ENCODE measurements at places on chromosomes 1 and 21. TPM values are rescaled to one million over a fixed set of nuclear protein-coding genes. Genes with fewer than 3 reads are reported as not detected.

- H3K27me3 ChIP-seq: no peaks in the 10 kb centered on the region
- H3K4me3 ChIP-seq: no peak overlapping the region
- peaks cover 49% of the 10 kb centered on the region for H3K4me1 ChIP-seq
- no peak for DNase-seq
Measured at GRCh38 chr1:156487862-156488261, 12.7 kb downstream of the MEF2D start.

- no peak overlapping the region for H3K4me3 ChIP-seq
- no peaks in the 10 kb centered on the region for H3K27me3 ChIP-seq
- H3K27ac ChIP-seq: no peak overlapping the region
- no peak for DNase-seq
- H3K36me3 ChIP-seq: peaks cover 70% of the 10 kb centered on the region
Measured at GRCh38 chr1:19178734-19179398, 31.2 kb downstream of the UBR4 start.

DNA sequence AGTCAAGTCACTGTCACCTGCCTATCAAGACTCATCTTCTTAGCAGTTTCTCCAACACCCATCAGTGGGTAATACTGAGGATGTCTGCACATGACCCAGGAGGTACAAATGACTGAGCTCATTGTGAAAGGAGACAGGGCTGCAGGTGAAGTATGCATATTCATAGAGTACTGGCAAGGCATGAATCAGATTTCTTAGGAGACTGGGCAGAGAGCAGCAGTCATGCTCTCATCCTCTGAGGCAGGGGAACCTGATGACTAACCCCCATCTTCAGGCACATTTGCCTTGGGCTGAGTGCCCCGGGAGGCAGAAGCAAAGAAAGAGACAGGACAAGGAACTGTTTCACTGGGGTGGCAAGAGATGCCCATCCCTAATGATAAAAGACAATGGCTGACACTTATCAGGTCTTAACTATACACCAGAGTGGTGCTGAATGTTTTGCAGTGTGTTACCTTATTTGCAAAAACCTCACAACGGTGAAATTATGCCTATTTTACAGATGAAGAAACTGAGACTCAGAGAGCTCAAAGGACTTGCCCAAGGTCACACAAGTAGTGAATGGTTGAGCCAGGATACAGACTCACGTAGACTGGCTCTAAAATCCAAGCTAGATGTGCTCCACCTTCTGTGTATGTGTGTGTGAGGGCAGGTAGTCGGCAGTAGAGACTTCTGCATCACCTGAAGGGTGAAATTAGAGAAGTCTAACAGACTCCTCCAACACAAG is 9.2 kb upstream of the GRHL3 start:
- no peaks in the 10 kb centered on the region for H3K36me3 ChIP-seq
- no peak overlapping the region for H3K27ac ChIP-seq
- no peak for DNase-seq

GRCh38 chr1:160682983-160683865 is 28.4 kb downstream of the CD48 start:
- no peak overlapping the region for H3K27ac ChIP-seq
- H3K27me3 ChIP-seq: no peaks in the 10 kb centered on the region
- no peak for DNase-seq
- no peak overlapping the region for H3K4me3 ChIP-seq

Gene GBP1
- not detected for total RNA-seq

DNA sequence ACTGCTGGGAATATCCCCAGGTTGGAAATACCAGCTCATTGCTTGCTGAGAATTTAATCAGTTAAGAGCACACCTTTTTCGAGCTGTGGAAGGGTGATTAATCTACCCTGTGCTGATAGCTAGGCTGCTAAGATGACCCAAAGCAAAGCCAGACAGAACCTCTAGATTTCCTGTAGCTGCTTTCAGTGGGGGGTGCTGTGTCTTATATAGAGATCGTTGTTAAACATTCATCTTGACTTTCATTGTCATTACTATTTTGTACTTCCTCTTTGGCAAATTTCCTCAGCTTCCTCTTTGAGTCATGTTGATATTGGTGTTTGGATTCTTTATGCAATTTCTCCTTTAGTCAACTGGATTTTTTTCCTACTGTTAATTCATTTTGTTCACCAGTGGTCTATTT is 155.3 kb downstream of the DISC1 start:
- no peaks in the 10 kb centered on the region for H3K36me3 ChIP-seq
- no peak for DNase-seq
- no peaks in the 10 kb centered on the region for H3K27me3 ChIP-seq
- no peak overlapping the region for H3K27ac ChIP-seq
- no peak overlapping the region for H3K4me3 ChIP-seq

DNA sequence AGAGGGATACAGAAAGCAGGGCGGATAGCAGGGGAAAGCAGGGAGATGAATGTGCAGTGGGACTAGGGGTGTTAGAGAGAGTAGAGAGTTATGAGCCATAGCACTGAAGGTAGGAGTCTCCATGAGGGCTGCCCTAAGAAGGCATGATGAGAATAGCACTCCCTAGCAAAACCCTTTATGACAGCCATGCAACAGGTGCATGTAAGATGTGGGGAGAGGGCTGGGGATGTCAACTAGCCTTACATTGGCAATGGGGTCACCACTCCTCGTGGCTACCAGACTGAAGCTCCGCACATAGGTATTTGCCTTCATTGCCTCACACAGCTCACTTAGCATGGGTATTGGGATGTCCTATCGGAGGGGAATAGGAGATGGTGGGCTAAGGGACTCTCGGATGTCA is 4.6 kb downstream of the TMOD4 start:
- H3K27ac ChIP-seq: peak overlapping the region; percentile 13
- H3K36me3 ChIP-seq: peaks cover 18% of the 10 kb centered on the region
- H3K4me1 ChIP-seq: peaks cover 5% of the 10 kb centered on the region
- H3K4me3 ChIP-seq: no peak overlapping the region
- DNase-seq: no peak

DNA sequence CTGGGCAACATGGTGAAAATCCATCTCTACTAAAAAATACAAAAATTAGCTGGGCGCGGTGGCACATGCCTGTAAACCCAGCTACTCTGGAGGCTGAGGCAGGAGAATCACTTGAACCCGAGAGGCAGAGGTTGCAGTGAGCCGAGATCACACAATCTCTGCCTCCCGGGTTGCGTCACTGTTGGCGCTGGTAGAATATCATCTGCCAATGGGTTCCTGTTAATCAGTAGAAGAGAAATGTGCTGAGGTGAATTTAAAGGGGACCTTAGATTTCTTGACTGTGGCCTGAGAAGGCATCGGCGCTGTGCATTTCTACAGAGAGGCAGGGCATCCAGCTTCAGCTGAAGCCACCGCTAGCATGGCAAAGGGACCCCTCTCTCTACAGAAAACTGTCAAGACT is 68.0 kb downstream of the TGFB2 start:
- no peaks in the 10 kb centered on the region for H3K27me3 ChIP-seq
- DNase-seq: no peak
- no peak overlapping the region for H3K27ac ChIP-seq
- 0 out of 2 replicates have a peak, but pooled peaks cover 4% of the 10 kb centered on the region for H3K4me1 ChIP-seq
- peaks cover 8% of the 10 kb centered on the region for H3K36me3 ChIP-seq
- H3K4me3 ChIP-seq: no peak overlapping the region

Gene FDPS
- 342 TPM for total RNA-seq

DNA sequence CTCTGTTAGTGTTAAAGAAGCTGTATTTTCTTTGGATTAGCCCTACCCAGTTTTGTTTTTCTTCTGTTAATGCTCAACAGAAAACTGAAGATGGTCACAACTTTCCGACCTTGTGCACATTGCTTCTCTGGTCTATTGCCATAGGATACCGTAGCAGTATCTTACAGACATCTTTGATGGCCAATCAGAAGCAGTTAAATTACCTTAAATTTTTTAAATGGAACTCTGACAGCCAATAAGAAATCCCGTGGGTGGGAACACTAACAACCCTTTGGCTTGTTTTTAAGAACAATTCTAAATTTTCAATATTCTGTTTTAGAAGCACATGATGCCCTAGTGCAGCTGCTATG is 17.2 kb downstream of the NFYC start:
- no peaks in the 10 kb centered on the region for H3K27me3 ChIP-seq
- H3K36me3 ChIP-seq: peaks cover 9% of the 10 kb centered on the region
- DNase-seq: no peak
- peak overlapping the region; percentile 99 for H3K27ac ChIP-seq
- H3K4me1 ChIP-seq: peaks cover 57% of the 10 kb centered on the region
- H3K4me3 ChIP-seq: peak overlapping the region; percentile 94

Gene GJA9
- not detected for total RNA-seq

- H3K27me3 ChIP-seq: peaks cover 23% of the 10 kb centered on the region
- DNase-seq: peak; percentile 68
- peak overlapping the region; percentile 89 for H3K4me3 ChIP-seq
- no peak overlapping the region for H3K27ac ChIP-seq
Measured at GRCh38 chr1:159171688-159172501, 480 bp downstream of the CADM3 start.

Gene MYOG
- not detected for total RNA-seq

Measured in WTC11 (cell line).